ENCODE measurements at places on chromosomes 2 and 18.

GRCh38 chr2:63814114-63814513, 27.6 kb upstream of the UGP2 start:
- DNase-seq: no peak

GRCh38 chr18:24535527-24536295, 75.3 kb downstream of the HRH4 start:
- DNase-seq: no peak

DNA sequence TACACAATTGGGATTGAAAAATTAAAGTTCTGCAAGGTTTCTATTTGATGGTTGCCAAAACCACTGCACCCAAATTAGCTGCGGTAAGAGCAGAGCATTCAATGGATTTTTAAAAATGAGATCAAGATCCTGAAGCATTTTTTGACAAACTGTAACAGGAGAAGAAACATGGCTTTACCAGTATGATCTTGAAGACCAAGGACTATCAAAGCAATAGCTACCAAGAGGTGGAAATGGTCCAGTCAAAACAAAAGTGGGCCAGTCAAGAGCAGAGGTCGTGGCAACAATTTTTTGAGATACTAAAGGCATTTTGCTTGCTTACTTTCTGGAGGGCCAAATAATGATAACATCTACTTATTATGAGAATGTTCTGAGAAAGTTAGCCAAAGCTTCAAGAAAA, 186.8 kb downstream of the RDH14 start:
- no peak for DNase-seq

GRCh38 chr2:68994864-68995263, 18.1 kb upstream of the ANTXR1 start:
- no peak for DNase-seq

DNA sequence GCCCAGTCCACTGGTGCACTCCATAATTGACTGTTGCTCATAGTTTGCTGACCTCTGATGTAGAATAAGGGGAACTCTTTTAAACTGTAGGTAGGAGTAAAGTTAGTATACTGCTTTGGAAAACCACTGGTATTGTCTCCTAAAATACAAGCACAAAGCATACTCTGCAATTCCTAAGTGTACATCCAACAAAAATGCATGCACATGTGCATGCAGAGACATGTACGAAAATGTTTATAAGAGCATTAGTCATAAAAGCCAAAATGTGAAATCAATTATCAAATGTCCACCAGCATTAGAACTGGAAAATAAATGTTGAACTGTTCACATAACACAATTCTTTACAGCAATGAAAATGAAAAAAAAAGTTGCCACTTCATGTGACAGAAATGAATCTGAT, 39.8 kb upstream of the DDX18 start:
- no peak for DNase-seq

DNA sequence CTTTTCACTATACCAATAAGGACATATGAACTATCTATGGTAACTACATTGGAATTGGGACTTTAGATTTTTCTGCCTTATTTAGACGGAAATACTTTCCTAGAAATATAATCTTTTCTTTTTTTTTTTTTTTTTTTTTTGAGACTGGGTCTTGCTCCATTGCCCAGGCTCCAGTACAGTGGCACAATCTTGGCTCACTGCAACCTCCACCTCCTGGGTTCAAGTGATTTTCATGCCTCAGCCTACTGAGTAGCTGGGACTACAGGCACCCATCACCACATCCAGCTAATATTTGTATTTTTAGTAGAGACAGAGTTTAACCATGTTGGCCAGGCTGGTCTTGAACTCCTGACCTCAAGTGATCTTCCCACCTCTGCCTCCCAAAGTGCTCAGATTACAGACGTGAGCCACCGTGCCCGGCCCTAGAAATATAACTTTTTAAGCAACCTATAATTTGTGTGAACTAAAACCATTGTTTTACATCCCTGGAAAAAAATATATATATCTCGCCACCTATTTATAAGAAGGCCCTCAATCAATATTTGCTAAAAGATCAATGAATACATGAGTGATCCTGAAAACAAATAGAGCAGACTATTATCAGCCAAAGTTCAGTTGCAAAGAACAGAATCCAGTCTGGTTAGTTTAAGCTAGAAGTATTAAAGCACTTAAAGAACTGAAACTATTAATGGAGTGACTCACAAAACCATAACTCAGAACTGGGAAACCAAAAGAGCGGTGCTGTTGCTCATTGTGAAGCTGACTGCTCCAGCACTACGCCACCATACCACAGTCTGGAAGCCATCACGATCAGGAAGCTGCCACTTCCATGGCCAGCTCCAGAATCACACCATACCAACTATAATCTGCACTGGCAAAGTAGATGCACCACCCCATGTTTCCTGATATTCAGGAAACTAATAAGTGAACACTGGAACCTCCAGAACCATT, 8.4 kb upstream of the HNRNPLL start:
- DNase-seq: no peak

DNA sequence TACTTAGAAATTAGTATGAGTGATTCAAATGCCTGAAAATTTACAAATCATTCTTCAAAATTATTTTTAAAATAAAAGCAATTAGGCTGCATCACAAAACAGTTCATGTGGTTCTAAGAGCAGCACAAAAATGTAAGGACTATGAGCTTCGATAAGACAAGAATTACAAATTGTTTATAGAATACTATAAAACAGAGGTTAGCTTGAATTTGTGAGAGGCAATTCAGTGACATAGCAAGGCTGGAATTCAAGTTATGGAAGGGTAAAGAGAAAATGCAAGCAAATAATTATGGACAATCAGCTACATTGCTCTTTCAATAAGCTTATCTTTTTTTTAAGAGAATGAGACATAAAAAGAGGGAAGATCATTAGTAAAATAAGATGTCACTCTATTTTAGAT, 7.1 kb upstream of the XIRP2 start:
- no peak for DNase-seq

DNA sequence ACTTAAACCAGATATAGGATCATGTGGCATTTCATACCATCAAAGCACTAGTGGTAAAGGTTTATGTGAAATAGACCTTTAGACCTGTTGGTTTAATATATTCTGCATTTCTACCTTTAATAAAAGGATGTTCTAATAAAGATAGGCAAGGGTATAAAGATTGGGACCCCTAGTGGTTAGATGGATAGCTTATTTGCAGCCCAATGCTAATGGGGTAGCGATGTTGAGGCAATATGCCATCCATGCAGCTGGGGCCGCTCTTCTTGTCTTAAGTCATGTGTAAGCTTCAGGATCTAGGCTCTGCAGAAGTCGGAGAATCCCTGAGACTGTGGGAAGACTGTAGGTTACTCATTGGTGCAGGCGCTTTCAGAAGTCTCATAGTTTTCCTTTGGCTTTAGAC, 114.9 kb downstream of the ICOS start:
- no peak for DNase-seq

DNA sequence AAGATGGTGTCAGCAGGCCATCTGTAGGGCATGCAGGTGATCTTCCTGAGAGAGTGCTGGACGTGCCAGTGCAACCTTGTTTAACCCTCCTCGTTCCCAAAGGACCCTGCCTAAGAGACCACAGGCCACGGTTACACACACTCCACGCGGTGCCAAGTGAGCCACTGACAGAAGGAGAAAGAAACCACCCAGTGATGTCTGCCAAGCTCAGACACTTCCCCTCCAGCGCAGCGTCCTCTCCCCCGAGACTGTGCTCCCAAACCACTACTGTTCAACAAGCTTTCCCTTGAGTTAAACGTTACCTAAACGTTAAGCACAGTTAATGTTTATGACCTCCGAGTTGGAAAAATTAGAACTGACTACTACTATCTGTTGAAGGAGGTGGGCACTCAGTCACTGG, 119.1 kb upstream of the NCK2 start:
- DNase-seq: no peak

DNA sequence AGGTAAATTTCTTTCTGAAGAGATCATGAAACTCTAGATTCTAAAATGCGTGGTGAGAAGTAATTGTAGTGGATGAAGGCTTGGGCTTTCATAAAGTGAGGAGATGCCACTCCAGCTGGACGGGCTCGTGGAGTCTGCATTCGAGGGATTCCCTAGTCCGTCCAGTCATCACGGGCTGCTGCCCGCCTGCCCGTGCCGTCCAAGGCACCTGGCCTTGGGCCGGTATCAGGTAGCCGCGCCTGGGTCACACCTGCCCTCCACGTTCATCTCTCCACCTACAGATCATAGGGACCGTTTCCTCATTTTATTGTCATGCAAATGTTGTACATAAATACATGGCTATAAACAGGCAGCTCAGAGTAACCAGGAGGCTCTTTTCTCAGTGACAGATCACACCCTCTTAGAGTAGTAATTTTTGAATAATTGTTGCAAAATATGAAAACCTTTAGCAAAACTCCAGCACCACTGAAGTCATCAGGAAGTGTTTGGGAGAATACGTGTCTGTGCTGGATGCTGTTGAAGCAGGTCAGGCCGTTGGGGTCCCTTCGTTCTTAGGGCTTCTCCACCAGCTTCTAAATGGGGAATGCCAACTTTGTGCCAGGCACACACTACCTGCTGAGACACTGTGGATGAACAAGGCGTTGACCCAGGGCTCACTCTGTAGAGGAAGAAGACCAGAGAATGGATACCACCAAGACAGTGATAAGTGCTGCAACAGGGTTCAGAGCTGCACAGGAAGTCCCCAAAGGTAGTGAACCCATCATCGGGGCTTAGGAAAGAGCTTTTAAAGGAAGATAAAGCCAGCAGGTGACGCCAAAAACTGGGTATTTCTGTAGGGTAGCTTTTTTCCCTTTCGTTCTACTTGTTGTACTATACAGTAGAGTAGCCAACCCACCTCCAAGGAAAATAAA, 112.5 kb downstream of the FAM210A start:
- DNase-seq: no peak

DNA sequence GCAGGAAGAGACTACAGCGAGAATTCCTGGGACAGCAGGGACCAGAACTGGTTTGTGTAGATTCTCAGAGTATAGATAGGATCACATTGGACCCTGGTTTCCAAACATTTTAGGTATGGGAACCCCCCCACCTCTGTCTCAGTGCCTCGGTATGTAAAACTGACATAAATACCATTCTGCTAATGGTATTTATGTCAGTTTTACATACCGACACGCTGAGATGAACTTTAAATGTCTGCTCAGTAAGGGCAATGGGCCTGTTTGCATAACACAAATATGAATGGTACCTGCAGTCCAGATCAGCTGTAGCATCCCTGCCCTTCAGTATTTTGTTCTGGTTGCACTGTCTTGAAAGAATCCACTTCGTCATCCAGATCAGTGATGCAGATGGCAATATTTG, 73.2 kb downstream of the WDSUB1 start:
- no peak for DNase-seq

DNA sequence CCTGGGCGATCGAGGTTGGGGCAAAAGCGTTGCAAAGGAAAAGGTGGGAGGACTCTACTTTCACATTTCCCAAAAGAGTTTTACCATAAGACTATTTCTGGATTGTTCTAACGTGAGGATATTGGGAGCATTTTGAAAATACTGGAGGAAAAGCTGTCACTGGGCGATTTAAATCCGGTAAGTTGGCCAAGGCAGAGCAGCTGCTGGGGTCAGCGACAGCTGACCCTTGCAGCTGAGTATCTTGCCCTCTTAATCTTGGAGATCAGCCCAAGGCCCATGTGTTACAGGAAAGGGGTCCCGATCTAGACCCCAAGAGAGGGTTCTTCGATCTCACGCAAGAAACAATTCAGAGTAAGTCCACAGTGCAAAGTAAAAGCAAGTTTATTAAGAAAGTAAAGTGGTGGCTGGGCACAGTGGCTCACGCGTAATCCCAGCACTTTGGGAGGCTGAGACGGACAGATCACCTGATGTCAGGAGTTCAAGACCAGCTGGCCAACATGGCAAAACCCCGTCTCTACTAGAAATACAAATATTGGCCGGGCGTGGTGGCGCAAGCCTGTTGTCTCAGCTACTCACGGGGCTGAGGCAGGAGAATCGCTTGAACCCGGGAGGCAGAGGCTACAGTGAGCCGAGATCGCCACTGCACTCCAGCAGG, 964 bp upstream of the ST3GAL5 start:
- DNase-seq: no peak

- peak; percentile 77 for DNase-seq
Observed at GRCh38 chr2:9378433-9379390, 44.6 kb downstream of the ITGB1BP1 start.

- no peak for DNase-seq
Observed at GRCh38 chr2:44549856-44550255, 188.1 kb downstream of the CAMKMT start.

DNA sequence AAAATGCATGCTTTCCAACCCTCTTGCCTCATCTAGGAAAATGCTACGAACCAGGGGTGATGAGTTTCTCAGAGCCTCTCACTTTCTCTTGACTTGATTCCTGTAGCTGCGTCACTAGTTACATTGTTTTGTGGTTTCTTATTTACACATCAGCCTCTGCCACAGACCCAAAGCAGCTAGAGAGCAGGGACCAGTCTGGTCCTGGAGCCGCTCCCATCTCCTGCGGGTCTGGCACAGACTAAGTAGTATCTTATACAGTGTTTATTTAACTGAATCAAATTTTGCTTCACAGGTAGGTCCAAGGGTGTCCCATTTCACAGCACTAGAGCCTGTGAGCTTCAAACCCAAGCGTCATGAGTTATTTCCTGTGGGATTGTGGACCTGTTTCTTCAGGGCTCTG, 310.5 kb downstream of the MYCN start:
- no peak for DNase-seq

DNA sequence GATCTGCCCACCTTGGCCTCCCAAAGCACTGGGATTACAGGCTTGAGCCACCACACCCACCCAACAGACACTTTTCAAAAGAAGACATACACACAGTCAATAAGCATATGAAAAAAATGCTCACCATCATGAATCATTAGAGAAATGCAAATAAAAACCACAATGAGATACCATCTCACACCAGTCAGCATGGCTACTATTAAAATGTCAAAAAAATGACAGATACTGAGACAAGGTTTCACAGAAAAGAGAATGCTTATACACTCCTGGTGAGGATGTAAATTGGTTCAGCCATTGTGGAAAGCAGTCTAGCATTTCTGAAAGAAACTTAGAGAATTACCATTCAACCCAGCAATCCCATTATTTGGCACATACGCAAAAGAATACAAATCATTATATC, 1947.2 kb downstream of the SUCLG1 start:
- DNase-seq: no peak

- DNase-seq: no peak
Observed at GRCh38 chr2:162731917-162732804, 106.4 kb downstream of the KCNH7 start.

DNA sequence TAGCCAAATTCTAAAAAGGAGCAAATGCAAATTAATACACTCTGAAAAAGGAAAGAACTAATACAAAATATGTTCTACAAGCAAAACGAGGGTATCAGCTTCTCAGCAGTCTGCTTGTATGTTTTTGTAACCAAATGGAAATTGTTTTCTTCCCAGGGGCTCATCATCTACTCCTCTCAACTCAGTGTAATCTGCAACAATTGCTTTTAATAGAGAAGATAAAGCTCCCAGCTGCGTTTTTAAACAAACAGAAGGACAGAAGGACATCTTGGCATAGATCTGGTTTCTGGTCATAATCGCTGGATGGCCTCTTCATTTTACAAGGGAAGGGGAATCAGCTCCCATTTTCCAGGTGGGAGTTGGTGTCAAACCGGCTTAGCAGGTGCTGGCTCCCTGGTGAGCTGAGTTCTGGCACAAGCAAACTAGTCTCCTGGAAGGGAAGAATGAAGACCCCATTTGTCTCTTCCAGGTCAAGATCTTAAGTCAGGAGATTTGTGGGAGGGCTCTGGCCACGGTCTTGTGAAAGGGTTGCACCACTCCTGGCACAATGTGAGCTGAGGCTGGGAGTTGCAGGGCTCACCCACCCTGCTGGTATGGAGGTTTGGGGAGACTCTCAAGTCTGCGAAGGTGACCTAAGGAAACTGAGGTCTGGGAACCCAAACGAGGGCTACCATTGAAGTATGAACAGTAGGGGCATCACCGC, 41.6 kb downstream of the NPPC start:
- DNase-seq: no peak

All from NCI-H446 (cell line).